ENCODE measurements at places on chromosomes 5 and 9. TPM values are rescaled to one million over a fixed set of nuclear protein-coding genes. Genes with fewer than 3 reads are reported as not detected.

The OR1Q1 gene
- not detected for total RNA-seq

The SLC2A6 gene
- 3.0 TPM for total RNA-seq

The SLC36A2 gene
- total RNA-seq = not detected

The SLC36A3 gene
- not detected for total RNA-seq

The ADAMTSL2 gene
- 4.2 TPM for total RNA-seq

The CATSPER3 gene
- not detected for total RNA-seq
